M059J (cell line): ENCODE measurements at places on chromosomes 2 and 18. TPM values are rescaled to one million over a fixed set of nuclear protein-coding genes. Genes with fewer than 3 reads are reported as not detected.

DNA sequence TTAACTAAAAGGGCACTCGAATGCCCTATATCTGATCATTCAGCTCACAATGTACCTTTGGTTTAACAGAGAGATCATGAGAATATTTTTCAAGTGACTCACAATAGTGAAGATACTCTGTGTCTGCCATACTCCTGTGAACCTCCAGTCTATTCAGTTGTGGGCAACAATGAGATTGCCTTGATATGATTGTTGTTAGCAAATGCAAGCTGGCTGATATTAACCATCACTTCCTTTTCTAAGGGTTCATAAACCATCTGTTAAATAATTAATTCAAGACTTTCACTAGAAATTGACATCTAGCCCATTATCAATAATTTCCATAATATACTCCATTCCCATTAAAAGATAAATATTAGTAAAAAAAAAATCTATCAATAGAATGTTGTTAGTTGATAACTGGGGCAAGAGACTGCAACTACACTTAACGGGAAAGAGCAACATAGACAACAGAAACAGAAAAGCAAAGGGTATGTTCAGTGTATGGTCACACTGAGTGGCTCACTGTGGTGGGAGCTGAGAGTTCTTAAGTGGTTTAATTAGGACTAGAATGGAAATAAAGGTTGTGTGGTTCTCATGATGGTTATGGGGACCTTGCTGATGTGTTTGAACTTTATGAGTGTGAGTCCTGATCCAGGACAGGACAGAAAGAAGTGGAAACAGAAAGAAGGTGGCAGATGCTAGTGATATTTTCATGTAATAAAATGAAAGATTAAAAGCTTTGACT is 11.9 kb downstream of the IL18RAP start:
- DNase-seq, result no peak

- peak; percentile 98 for DNase-seq
Observed at GRCh38 chr2:112692495-112692911, 28.3 kb upstream of the NT5DC4 start.

DNA sequence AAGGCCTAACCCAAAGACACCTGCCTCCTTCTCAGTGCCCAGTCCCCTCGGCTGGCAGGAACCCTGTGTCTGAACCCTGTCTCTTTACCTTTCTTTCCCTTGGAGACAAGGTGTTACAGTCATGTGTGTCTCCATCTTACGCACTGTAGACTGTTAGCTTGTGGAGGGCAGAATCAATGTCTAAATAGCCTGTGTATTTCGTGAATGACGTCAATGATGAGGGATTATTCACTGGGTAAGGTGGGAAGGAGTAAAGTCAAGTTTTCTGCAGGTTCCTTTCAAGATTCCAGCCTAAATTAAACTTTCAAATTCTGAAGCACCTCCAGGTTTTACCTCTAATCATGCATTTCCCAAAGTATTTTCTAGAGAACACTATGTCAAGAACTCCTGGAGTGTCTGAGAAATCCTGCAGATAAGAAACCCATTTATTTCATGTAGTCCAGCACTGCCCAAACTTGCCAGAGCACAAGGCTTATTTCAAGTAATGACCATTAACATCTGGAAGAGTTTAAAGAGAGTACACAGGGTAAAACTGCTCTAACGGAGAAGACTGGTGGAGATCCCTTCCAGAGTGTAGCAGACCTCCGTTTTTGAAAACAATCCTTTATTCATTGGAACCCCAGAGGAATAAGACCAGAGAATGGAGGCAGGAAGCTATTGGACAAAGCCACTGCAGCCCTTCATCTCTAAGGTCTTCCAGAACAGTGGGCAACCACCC is 72.8 kb downstream of the KCNF1 start:
- no peak for DNase-seq

DNA sequence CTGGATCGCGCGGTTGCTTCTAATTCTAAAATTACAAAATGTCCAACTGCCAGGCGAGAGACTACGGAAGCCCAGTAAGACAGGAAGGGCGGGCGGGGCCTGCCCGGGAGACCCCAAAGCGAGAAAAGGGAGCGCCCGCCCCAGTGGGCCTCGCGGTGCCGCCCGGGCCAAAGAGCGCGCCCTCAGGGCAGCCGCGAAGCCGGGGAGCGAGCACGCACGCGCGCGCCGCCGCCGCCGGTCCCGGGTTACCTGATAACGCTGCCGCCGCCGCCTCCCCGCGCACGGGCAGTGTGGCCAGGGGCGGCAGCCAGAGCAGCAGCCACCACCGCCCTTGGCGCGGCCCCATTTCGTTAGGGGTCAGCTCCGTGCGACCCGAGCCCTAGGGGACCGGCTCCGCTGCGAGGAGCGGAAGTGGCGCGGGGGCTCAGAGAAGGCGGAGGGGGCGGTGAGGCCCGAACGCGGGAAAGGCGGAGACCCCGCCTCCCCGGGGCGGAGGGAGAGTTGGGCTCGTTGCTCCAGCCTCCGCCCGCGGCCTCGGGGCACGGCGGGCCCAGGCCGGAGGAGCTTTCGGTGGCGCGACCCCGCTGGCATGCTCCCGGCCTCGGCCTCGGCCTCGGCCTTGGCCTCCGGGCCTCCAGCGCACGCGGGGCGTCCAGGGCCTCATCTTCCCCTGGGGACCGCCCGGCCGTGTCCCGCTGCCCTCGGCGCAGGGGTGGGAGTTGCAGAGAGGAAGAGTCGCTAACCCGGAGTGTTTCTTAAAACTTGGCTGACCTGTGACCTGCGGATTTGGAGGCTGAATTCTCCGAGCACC is at the start of gene NEMP2:
Gene NEMP2, minus strand, starts transcription at position 413 of the 811 bp plus-strand sequence. Its CDS starts 67 bp downstream, at position 346.
- peak; percentile 79 for DNase-seq

The RNF152 gene
- total RNA-seq, result 5.8 and 5.9 TPM in 2 replicates

The IL18R1 gene
- not detected in 2 replicates for total RNA-seq

The FER1L5 gene
- total RNA-seq, result 0.39 TPM in 1 of 2 replicates, not detected in the other

The AQP4 gene
- not detected in 2 replicates for total RNA-seq

The KLHL30 gene
- total RNA-seq, result not detected in 2 replicates
